ENCODE measurements at places on chromosomes 12 and 14. TPM values are rescaled to one million over a fixed set of nuclear protein-coding genes. Genes with fewer than 3 reads are reported as not detected.

- H3K27me3 ChIP-seq = no peaks in the 10 kb centered on the region
- no peak for DNase-seq
- H3K4me3 ChIP-seq = no peak overlapping the region
- H3K4me1 ChIP-seq = peaks cover 28% of the 10 kb centered on the region
- H3K27ac ChIP-seq = no peak overlapping the region
These were observed 119.8 kb downstream of the DPF3 start for GRCh38 chr14:72774141-72774540.

- no peak overlapping the region for H3K27ac ChIP-seq
- H3K27me3 ChIP-seq = no peaks in the 10 kb centered on the region
- no peaks in the 10 kb centered on the region for H3K36me3 ChIP-seq
- DNase-seq = no peak
- H3K4me1 ChIP-seq = no peaks in the 10 kb centered on the region
- no peak overlapping the region for H3K4me3 ChIP-seq
These were observed 20.1 kb downstream of the TGFB3 start for GRCh38 chr14:75961662-75962061.

DNA sequence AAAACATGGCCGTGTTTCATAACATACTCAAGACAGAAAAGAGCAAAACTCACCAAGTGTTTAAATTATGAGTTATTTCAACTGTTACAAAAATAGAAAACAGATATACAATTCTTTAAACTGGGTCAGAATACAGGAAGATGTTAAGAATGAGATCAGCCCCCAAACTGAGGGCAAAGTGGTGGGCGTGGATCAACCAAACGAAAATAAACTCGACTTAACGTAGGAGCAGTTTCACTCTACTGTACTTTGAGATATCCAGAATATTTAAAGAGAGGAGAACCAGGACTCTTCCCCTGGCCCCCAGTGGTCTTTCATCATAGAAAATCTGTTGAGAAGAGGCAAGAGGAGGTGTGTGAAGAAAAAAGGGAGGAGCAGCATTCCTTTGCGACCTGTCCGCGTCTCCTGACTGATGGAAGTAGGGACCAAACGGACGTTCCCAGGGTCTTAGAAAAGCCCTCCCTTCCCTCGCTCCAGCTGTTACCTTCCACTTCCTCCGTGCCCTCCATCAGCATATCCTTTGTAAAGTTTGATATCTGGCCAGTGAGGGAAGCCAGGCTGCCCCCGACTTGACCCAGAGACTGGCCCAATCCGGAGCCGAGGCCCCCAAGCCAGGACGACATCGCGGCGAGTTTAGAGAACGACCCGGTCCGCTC, 668 bp downstream of the TRIP11 start:
- H3K27me3 ChIP-seq = no peaks in the 10 kb centered on the region
- H3K4me3 ChIP-seq = peak overlapping the region; percentile 79
- peak overlapping the region; percentile 97 for H3K27ac ChIP-seq
- H3K36me3 ChIP-seq = no peaks in the 10 kb centered on the region
- no peak for DNase-seq

DNA sequence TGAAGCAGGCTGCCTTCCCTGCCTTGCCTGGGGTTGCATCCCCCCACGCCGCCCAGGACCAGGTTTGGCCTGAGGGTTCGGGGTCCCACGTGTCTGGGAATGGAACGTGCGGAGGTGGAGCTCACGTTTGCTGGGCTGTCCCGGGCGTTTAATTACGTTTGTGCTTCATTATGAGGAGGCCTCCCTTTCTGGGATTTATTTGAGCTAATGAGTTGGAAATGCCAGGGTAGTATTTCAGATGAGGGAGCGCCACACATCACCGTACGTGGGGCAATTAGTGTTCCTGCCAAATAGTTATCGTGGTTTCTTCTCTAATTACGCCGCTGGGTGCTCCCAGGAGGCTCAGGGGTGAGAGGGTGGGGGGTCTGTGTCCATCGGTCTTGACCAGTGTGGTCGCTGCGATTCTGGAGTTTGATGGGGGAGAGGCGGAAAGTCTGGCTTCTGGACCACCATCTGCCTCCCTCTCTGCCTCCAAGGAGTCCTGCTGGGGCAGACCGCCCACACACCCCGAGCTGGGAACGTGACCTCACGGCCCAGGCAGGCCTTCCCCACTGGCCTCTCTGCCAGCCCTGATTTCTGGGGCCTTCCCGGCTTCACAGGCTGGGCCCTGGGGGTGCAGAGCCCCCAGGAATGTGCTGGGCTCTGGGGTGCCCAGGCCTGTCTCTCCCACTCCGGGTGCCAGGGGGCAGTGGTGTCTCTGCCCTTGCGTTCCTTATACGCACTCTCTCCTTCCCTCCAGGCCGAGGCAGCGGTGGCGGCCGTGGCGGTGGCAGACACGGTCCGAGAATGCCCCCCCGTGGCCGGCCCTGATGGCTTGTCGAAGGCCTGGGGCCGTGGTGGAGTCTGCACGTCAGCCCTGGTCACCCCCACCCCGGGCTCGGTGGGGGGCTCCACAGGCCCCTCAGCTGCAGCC, 18.9 kb downstream of the KIF26A start:
- H3K4me1 ChIP-seq = peaks cover 31% of the 10 kb centered on the region
- H3K36me3 ChIP-seq = no peaks in the 10 kb centered on the region
- no peaks in the 10 kb centered on the region for H3K27me3 ChIP-seq
- no peak overlapping the region for H3K4me3 ChIP-seq
- H3K27ac ChIP-seq = no peak overlapping the region

GRCh38 chr14:99734406-99735051, 50.4 kb downstream of the CYP46A1 start:
- peak; percentile 3 for DNase-seq
- no peaks in the 10 kb centered on the region for H3K36me3 ChIP-seq
- H3K27ac ChIP-seq = peak overlapping the region; percentile 93
- no peaks in the 10 kb centered on the region for H3K27me3 ChIP-seq
- peaks cover 15% of the 10 kb centered on the region for H3K4me1 ChIP-seq

- no peaks in the 10 kb centered on the region for H3K4me1 ChIP-seq
- no peaks in the 10 kb centered on the region for H3K36me3 ChIP-seq
- H3K4me3 ChIP-seq = no peak overlapping the region
- H3K27ac ChIP-seq = peak overlapping the region; percentile 76
These were observed 814.5 kb downstream of the RPS29 start for GRCh38 chr14:48771717-48772116.

- H3K27ac ChIP-seq = no peak overlapping the region
- H3K4me1 ChIP-seq = no peaks in the 10 kb centered on the region
- peaks cover 51% of the 10 kb centered on the region for H3K36me3 ChIP-seq
- H3K27me3 ChIP-seq = no peaks in the 10 kb centered on the region
- no peak for DNase-seq
- H3K4me3 ChIP-seq = no peak overlapping the region
These were observed 25.8 kb downstream of the STYX start for GRCh38 chr14:52755607-52756316.

DNA sequence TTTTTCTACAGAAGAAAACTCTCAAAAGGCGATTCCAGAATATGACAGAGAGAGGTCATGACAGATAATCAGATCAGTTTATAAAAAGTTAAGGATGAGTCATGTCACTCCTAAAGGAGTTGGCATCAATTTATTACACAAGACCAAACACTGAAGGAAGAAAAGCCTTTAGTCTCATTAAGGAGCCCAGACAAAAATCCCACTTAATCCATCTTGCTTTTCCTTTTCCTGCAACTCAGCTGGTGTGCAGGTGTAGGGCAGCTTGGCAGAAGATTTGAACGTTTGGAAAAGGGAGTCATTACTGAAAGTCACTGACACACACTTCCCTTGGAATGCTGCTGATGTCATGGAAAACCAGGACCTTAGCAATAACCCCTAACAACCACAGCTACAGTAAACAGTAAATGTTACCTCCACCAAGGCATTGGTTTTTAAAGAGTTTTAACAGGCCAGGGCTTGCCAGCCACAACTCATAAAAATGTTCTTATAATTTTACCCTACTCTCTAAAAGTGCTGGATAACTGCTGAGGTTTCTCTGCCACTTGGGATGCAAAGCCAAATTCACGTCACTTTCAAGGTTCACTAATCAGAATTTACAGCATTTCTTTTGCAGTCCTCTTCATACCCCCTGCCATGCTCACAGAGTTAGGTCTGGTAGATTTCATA, 320.6 kb downstream of the RAD51B start:
- peaks cover 31% of the 10 kb centered on the region for H3K4me1 ChIP-seq
- peak overlapping the region; percentile 70 for H3K27ac ChIP-seq
- no peaks in the 10 kb centered on the region for H3K36me3 ChIP-seq
- peak; percentile 72 for DNase-seq

DNA sequence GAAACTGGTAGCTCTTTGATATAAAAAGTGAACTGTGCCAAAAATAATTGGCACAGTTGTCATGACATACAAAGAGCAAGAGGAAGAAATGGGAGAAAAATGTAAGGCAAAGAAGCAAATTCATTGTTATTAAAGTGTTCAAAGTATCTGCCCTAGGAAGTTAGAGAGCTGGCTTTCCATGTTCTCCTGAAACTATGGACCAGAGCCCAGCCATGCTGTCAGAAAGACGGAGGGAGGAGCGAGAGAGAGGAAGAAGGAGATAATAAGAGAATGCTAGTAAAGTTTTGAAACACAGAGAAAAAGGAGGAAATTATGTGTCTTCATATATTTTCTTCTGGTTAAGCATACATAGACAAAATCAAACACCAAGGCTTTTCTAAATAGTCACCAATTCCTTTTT, 78.1 kb upstream of the PELI2 start:
- no peak overlapping the region for H3K4me3 ChIP-seq
- DNase-seq = no peak
- H3K4me1 ChIP-seq = no peaks in the 10 kb centered on the region
- H3K36me3 ChIP-seq = no peaks in the 10 kb centered on the region
- H3K27me3 ChIP-seq = peaks cover 2% of the 10 kb centered on the region

GRCh38 chr12:30014991-30015390, 231.2 kb upstream of the TMTC1 start:
- no peak overlapping the region for H3K4me3 ChIP-seq
- DNase-seq = no peak
- no peaks in the 10 kb centered on the region for H3K4me1 ChIP-seq
- no peaks in the 10 kb centered on the region for H3K27me3 ChIP-seq

DNA sequence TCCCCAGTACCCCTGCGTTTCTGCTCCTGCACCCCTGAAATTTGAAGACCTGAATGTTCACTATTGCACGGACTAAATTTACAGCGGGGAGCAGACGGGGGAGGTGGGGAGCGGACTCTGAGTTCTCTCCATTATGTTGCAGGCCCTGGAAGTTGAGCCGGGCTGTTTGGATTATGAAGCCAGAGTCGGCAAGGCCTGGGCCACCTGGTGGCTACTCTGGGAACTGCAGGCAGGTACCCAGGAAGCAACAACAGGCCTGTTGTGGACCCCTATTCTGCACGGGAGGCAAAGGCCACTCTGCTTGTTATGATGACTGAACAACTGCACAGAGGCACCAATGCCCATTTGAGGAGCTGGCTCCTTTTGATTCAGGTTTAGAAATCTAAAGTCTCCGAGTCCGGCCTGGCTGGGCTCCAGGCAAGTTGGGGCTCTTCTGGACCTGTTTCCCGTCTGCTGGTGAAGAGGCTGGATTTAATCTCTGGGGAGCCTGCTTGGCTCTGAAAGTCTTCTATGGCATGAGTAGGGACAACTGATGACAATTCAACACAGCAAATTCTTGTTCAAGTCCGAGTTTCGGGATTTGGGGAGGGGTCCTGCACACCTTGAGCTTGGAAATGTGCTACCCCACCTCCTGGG, 34.1 kb upstream of the FAM181A start:
- H3K4me3 ChIP-seq = no peak overlapping the region
- peaks cover 4% of the 10 kb centered on the region for H3K27me3 ChIP-seq
- H3K27ac ChIP-seq = no peak overlapping the region
- H3K4me1 ChIP-seq = no peaks in the 10 kb centered on the region
- H3K36me3 ChIP-seq = no peaks in the 10 kb centered on the region

GRCh38 chr12:88884600-88884999, 304.3 kb upstream of the KITLG start:
- H3K27ac ChIP-seq = no peak overlapping the region
- DNase-seq = no peak
- no peaks in the 10 kb centered on the region for H3K36me3 ChIP-seq
- no peaks in the 10 kb centered on the region for H3K4me1 ChIP-seq
- no peak overlapping the region for H3K4me3 ChIP-seq

DNA sequence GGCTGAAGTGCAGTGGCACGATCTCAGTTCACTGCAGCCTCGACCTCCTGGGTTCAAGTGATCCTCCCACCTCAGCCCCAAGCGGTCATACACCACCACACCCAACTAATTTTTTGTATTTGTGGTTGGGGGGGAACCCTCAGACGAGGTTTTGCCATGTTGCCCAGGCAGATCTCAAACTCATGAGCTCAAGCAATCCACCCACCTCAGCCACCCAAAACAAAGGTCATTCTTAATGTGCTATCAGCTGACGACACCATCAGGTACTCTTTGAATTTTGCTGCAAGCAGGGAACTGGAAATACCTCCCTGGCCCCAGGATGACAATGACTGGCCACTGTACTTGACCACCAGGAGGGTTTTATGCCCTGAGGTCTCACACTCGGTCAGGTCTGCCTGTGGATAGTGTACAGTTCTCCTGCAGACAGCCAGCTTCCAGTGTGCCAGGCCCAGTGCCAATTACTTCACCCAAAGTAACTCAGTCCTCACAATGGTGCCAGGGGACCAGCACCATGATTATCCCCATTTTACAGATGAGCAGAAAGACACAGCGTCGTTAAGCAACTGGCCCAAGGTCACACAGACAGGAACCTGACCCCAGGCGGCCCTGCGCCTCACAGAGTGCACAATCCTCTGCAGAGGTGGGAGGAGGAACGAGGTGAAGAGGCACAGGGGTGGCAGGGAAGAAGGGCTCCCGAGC, 42.9 kb downstream of the ITPK1 start:
- no peaks in the 10 kb centered on the region for H3K27me3 ChIP-seq
- H3K27ac ChIP-seq = peak overlapping the region; percentile 85
- DNase-seq = no peak
- H3K4me3 ChIP-seq = no peak overlapping the region

DNA sequence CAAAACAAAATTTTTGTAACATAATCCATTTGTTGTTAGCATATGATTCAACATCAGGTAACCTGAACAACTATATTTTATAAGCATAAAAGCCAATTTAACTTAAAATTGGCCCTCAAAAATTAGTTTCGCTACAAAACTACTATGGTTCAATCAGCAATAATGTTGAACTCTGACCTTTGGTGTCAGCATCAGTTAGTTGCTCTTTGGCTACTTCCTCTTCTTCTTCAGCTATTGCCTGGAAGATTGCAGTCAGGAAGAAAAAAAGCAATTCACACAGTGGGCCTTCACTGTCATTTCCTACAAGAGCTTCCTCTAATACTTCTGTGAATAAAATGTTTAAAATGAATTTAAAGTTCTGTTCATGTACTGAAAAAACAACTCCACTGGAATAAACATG, 78.2 kb upstream of the CFL2 start:
- H3K27me3 ChIP-seq = no peaks in the 10 kb centered on the region
- no peaks in the 10 kb centered on the region for H3K4me1 ChIP-seq
- peaks cover 97% of the 10 kb centered on the region for H3K36me3 ChIP-seq
- no peak overlapping the region for H3K4me3 ChIP-seq
- H3K27ac ChIP-seq = no peak overlapping the region
- no peak for DNase-seq

- H3K27me3 ChIP-seq = no peaks in the 10 kb centered on the region
- no peaks in the 10 kb centered on the region for H3K36me3 ChIP-seq
- H3K4me3 ChIP-seq = no peak overlapping the region
- no peak for DNase-seq
These were observed 33.3 kb upstream of the GCH1 start for GRCh38 chr14:54935958-54936357.

Gene SCNN1A
- not detected for total RNA-seq

Gene PTGER2
- total RNA-seq = 0.17 TPM

Gene POTEG
- total RNA-seq = not detected

Gene OTOGL
- total RNA-seq = 0.21 TPM

Gene MEG3
- total RNA-seq = 9.0 TPM

Gene PRH2
- not detected for total RNA-seq

Gene KRT85
- not detected for total RNA-seq

Gene ZC3H10
- total RNA-seq = 5.3 TPM

Gene KLRF1
- 1.8 TPM for total RNA-seq
